ENCODE measurements at places on chromosomes 7 and 10. TPM values are rescaled to one million over a fixed set of nuclear protein-coding genes. Genes with fewer than 3 reads are reported as not detected.

GRCh38 chr7:73387221-73387828 is 46.3 kb upstream of the FZD9 start:
- DNase-seq = no peak

ANKRD61 gene
- not detected for total RNA-seq

FANK1 gene
- 1.1 TPM for total RNA-seq

DNA sequence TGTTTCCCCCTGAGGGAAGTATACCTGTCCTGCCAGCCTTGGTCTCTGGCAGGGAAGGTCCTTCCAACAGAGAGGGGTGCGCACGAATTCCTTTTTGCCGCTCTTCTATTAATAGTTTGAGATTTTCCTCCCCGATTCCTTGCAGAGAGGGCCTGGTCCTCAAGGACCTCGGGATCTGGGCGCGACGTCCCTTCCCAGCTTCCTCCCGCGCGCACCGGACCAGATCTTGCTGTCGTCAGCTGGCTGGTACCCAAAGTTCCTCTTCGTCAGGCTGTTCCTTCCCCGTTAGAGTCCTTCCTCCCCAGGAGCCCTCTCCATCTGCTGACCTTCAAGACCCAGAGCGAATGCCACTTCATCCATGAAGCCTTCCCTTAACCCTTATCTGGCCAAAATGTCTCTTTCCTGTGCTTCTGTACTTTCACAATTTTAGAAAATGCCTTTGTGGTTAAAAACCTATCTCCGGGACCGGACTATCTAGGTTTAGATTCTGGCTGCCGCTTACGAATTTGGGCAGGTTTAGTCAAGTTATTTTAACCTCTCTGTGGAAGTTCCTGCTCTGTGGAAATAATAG is 851 bp upstream of the GOT1 start:
- DNase-seq = peak; percentile 30

TCERG1L gene
- total RNA-seq = 0.09 TPM

DNA sequence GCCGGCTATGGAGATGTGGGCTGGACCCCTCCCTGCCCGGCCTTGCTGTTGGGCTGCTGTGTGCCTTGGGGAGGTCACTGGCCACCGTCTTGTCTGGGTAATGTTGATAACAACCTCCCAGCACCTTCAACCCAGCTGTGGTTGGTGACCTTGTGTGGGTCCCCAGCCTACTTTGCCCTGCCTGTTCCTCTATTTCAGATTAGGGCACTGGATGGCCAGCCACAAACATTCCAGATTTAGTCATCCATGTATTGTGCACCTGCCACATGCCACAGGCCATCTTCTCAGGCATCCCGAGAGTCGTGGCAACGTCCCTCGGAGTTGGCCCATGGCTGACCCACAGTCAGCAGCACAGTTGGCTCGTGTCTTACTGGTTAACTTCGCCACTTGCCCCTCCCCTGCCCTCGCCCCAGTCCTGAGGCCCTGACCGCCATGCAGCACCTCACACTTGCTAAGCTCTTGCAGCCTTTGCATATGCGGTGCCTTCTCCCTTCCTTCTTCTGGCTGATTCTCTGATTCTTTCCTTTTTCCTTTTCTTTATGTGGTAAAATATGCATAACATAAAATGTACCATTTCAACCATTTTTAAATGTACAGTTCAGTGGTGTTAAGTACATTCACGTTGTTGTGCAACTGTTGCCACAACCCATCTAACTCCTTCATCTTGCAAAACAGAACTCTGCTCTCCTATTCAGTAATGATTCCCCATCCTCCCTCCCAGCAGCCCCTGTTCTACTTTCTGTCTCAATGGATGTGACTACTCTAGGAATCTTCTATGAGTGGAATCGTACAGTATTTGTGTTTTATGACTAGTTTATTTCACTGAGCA is 60.6 kb downstream of the PRF1 start:
- no peak for DNase-seq

DNA sequence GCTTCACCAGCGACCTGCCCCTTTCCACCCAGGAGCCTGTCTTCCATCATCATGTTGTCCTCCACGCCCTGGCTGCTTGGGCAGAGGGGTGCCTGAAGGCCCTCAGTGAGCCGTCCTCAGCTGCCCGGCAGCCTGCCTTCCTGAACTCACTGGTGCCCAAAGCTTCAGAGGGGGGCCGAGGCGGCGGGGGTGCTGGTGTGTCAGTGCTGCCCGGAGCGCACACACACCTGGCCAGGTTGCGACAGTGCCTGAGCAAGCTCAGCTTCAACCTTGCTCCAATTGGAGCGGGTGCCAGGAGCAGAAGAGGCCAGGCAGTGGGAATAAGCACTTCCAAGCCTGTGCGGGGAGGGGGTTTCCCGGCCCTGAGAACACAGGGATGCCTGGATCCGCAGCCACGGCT is 566.3 kb downstream of the INHBA start:
- no peak for DNase-seq

DNA sequence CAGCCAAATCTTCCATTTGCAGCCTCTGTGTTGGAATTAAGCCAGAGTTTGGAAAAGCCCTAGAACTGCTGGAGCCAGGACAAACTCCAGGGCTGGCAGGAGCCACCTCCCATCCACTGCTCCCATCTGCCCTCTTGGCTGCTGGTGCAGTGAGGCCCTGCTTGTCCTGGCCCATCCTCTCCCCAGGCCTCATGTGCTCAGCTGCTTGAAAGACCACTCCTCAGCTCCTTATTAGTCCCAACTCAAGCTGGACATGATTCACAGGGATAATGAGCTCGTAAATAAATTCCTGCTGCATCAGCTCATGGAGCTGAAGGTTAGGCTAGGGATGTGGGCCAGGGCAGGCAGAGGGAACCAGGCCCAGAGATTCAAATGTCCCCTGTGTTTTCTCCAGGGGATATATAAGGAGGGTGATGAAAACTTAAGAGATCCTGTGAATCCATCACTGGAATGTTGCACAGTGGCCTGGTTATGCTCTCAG is 282.8 kb downstream of the RPS24 start:
- no peak for DNase-seq

DNA sequence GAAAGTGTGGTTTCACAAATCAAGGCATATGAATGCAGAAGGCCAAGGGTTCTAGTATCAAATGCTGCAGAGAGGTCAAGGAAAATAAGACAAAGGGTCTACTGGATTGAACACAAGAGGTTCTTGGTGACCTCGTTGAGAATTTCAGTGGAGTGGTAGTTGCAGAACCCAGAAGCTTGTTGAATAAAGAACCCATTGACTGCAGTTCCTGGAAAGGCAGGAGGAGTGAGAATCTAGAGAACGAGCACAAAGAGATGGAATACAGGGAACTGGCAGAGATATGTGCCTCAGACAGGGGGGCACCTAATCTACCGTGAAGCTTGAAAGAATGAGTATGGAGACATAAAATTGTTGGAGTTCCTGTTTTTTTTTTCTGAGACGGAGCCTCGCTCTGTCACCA is 3.5 kb upstream of the SEPTIN7 start:
- DNase-seq = no peak

DNA sequence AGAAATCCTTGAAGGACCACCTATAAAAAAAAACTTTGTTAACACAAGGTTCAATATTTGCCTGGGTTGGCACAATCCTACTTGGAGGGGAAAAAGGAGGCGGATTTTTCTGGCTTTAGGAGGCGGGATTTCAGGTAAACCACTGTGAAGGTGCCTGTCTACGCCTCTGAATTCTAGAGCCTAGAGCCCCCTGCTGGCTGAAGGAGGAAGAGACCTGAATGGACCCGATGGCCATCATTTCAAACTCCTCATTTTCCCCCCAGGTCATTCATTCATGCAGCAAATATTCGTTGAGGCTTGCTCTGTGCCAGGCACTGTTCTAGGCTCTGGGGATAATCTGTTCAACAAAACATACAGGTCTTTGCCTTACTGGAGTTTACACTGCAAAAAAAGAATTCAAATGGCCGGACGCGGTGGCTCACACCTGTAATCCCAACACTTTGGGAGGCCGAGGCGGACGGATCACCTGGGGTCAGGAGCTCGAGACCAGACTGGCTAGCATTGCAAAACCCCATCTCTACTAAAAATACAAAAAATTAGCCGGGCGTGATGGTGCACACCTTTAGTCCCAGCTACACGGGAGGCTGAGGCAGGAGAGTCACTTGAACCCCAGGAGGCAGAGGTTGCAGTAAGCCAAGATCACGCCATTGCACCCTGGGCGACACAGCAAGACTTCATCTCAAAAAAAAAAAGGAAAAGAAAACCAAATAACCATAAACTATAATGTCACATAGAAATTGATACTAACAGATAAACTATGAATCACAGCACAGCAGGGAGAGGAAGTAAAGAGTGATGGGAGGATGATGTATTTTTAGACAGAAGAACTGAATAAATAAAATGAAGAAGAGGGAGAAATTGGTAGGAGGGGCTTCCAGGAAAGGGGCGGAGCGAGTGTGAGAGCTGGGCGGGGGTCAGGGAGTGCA is 90.1 kb upstream of the NFE2L3 start:
- peak; percentile 77 for DNase-seq

- DNase-seq = no peak
These were observed 13.8 kb downstream of the MXI1 start for GRCh38 chr10:110221044-110221720.

DNA sequence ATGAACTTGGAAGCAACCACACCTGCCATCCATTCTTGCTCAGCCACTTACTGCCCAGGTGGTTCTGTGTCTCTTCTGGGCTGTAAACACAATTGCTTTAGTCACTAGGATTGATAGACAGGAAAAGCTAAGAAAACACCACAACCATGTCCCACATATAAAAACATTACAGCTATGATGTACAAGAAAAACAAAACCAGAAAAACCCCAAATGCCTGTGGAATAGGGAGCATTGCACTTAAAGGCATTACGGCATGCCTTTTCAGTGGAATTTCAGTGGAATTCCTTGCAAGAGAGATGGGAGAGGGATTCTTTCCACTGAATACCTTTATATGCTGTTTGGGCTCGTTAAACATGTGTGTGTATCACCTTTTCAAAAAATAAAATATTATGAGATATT is 44.2 kb upstream of the GPR26 start:
- no peak for DNase-seq

PRTFDC1 gene
- 0.46 TPM for total RNA-seq

C10orf62 gene
- not detected for total RNA-seq

CCDC6 gene
- 107 TPM for total RNA-seq

DNA sequence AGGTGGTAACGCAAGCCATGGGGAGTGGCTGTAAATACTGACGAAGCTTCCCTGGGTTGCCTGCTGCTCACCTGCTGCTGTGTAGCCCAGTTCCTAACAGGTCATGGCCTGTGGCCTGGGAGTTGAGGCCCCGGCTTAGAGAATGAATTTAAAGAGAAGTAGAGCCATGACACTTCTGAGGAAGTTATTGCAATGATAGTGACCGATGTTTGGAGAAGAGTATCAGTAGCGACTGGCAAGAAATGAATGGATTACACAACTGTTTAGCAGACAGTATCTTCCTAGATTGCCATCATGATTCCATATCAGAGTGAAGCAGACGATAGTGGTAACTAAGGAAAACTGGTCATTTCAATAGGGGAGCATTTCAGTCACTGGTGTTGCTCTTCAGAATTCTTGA is 249.6 kb downstream of the PLXDC2 start:
- DNase-seq = no peak

DNA sequence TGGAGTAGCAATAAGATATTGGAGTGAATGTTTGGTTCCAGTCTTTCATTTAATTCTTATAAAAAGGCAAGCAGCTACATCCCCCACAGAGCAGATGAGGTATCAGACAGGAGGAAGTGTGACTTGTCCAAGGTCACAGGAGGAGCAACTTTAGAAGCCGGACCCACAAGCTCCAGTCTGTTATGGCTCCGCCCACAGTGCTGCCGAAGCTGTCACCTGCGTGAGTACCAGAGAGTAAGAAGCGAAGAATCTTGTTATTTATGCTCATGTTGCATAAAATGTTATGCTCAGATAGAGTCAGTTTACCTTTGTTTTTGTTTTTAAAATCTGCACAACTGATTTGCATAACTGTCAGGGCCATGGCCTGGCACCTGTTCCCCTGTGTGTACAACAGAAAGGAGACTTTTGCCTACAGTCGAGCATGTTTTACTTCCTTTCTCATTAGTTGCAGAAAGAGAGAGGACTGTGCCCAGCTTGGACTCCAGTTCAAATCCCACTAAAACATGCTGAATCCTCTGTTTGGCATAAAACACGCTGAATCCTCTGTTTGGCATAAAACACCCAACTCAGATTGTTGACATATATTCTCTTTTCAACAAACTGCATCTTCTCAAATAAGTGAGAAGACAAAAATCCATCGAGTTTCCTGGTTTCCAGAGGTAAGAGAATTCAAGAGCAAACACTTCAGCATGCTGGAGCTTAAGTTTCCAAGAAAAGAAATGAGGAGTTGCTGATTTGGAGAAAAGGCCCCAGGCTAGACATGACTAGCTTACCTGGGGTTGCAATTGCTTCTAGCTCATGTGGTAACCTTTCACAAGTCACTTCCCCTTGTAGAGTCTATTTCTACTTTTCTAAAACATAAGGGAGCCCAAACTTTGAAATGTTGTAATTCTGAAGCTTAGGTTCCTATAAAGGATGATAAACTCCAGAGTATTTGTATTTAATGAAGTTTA is 409.8 kb upstream of the ZMIZ1 start:
- DNase-seq = no peak

NYAP1 gene
- 0.67 TPM for total RNA-seq

TAS2R4 gene
- total RNA-seq = 1.4 TPM

- no peak for DNase-seq
These were observed 3.0 kb upstream of the DDIT4 start for GRCh38 chr10:72270607-72271281.

DNA sequence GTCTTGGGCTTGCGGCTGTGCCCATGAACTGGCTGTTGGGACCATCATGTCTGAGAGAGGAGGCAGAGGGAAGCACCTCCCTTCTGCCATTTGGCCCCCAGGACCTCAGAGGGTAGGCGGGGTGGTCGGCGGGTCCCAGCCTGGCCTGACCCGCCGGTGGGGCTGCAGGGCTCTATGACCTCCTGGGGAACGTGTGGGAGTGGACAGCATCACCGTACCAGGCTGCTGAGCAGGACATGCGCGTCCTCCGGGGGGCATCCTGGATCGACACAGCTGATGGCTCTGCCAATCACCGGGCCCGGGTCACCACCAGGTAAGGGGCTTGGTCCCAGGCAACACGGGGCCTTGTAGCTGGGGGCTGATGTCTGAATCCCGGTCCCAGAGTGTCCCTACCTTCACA is 14.1 kb downstream of the SUMF2 start:
- no peak for DNase-seq

Measured in activated T-cell treated with anti-CD3 and anti-CD28 coated beads, Interleukin-2, amount 50 U/mL, for 72 hours (primary cell).